ENCODE measurements at places on chromosomes 4 and X.

DNA sequence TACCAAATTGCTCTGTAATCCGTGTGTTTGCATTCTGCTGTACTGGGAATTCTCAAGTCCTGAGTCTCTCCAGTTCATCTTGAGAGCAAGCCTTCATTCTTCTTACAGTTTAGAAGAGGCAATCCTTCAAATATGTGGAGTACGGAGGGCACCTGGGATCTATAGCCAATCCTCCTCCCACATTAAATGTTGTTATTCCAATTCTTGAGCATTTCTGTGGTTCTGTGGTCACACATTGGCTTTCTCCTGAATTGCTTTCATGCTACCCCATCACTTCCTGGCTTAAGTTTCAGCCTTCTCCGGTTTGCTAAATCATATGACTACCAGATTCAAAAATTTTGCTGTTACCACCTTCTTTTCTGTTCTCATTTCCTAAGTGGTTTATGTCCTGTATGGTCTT is 611.1 kb downstream of the PCDH19 start:
- DNase-seq = no peak

DNA sequence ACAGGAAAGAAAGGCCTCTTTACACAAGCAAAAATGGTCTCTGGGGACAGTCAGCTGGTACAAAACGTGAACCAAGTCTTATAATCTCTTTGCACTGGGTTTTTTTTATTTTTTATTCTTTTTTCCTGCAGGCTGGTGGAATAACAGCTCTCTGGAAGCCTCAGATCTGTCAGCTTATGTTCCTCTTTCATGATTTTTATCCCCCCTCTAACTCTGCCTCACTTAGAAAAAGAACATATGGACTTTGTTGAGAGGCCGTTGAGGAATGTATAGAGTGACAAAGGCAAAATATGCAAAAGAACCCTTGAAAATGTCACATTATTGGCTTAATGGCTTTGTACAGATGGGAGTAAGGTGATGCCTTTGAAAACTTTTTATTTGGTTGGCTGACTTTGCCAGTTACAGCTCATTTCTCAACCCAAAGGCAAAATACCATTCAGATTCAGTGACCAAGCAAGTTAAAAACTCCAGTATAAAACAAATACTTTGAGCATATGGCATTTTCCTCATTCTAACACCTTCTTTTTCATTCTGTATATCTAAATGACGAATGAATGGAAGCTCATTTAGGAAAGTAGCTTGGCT is 111.1 kb downstream of the RNF150 start:
- DNase-seq = no peak

DNA sequence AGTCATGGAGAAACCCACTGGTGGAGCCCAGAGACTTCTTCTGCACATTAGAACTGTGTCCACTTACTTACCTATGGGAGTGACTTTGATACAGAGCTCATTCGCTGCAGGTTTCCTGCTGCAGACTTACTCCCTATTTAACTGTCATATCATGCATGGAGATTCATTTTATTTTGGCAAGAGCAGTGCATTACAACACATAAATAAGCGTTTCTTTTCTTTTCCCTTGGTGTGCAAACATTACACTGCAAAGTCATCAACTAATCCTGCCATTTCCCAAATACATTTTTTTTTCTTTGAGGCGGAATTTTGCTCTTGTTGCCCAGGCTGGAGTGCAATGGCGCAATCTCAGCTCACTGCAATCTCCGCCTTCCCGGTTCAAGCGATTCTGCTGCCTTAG is 230.9 kb upstream of the SFRP2 start:
- no peak for DNase-seq

GRCh38 chrX:23773601-23774175 is 9.3 kb upstream of the SAT1 start:
- peak; percentile 17 for DNase-seq

- DNase-seq = no peak
These were observed 62.2 kb upstream of the FAM241A start for GRCh38 chr4:112082954-112083586.

DNA sequence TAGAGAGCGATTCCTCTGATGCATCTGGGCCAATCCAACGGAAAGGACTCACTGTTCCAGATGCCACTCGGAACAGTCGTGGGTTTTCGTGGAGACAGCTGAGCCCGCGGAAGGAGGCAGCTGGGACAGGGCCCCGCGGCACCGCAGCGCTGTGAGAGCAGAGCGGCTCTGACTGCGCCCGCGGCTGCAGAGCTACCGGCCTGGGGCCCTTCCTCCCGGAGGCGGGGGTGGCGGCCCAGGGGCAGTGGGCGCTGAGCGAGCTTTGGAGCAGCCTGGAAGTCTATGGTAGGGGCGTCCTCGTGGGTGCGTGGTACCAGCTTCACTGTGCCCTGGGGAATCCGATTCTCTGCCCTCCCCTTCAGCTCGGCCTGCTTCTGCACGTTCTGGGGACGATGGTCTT is 24.9 kb downstream of the CLDN34 start:
- DNase-seq = no peak

DNA sequence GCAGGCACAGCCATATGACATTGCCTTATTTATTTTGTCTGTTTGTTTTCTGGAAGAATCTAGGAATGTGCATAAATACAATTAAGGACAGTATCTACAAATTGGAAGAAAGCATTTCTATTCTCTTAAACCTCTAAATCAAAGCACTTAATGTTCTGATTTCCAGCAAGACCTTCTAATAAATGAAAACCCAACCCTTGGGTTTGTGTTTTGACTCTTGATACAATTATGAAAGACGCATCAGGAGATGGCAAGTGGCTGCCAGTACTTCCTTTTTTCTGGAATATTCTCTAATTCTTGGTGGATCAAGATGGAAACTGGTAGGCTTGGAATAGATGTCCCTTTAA is 437 bp upstream of the CPE start:
- no peak for DNase-seq

DNA sequence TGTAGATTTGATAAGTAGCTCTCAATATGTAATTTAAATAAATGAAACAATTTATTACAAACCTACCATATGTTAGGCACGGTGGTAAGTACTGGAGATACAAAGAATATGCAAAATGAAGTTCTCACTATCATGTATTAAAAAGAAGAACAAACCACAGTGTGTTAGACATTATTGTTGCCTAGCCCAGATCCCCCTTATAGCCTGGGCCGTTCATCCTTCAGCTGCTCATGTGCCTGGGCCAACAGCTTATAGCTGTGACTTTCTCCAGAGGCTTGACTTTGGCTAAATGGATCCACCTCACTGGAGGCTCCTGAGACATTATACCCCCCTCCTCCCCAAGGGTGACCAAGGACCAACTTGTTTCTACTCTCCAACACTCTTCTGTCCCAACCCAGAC is 29.8 kb upstream of the CCNG2 start:
- no peak for DNase-seq

GRCh38 chr4:178316211-178316610 is 874.0 kb upstream of the AGA start:
- DNase-seq = no peak

DNA sequence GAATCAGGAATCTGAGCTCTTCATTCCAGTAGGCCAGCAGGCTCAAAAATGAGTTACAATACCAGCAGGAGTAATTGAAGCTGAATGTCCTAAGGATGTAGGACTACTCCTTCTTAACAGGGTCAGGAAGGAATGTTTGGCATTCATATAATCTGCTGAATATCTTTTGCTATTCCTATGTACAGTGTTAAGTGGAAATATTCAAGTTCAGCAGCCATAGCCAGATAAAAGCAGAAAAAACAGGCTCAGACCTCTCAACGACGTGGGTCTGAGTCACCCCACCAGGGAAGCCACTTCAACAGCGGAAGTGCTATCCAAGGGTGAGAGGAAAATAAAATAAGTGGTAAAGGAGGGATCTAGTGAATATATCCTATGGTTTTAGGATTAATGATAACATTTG is 577.0 kb downstream of the SPOCK3 start:
- DNase-seq = no peak

GRCh38 chr4:1043651-1044468 is 32.4 kb downstream of the FGFRL1 start:
- DNase-seq = peak; percentile 36

GRCh38 chrX:23964191-23964590 is 56.4 kb downstream of the CXorf58 start:
- no peak for DNase-seq

DNA sequence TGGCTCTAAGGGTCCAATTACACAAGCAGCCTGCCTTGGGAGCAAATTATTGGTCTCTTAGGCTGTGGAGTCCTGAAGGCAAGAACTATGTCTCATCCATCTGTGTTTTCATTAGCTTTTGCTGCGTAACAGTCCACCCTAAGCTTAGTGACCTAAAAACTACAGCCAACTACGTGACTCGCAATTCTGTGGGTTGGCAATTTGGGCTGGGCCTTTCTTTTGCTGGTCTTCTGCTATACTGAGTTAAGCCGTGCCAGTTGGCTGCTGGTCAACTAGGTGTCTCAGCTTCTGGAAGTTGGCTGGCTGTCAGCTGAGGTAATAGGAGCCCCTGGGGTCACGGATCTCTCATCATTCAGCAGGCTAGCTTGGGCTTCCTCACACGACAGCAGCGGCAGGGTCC is 205.6 kb upstream of the S100G start:
- no peak for DNase-seq

GRCh38 chr4:120924931-120925330 is 2.4 kb upstream of the PRDM5 start:
- no peak for DNase-seq

DNA sequence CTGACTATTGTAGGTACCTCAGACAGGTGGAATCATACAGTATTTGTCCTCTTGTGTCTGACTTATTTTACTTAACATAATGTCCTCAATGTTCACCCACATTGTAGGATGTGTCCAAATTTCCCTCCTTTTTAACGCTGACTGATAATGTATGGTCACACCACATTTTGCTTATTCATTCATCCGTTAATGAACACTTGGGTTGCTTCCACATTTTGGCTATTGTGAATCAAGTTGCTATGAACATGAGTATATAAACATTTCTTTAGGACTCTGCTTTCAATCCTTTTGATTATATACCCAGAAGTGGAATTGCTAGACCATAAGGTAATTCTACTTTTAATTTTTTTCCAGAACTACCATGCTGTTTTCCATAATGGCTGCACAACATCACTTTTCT is 87.0 kb upstream of the NDP start:
- DNase-seq = no peak

DNA sequence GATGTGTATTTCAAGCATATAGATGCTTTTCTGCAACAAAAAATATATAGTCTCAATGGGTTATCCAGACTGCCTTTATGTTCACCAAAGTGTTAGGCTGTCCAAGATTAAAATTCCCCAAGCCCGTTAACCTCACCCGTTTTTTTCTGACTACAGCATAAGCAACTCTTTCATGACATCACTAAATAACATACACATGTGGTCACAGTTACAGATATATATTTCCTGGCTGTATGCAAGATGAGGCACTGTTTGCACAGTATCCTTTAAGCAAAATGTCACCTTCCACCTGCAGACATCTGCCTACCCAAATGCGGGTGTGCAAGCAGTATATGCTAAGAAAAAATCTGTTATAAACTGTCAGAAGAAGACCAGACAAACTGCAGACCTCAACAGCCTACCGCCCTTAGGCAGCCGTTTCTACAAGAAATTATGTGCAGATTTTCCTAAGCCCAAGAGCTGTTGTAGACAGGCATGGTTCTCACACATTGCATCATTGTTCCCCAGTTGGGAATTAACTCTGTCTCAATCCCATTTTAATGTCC is 183.1 kb upstream of the MXRA5 start:
- DNase-seq = no peak

DNA sequence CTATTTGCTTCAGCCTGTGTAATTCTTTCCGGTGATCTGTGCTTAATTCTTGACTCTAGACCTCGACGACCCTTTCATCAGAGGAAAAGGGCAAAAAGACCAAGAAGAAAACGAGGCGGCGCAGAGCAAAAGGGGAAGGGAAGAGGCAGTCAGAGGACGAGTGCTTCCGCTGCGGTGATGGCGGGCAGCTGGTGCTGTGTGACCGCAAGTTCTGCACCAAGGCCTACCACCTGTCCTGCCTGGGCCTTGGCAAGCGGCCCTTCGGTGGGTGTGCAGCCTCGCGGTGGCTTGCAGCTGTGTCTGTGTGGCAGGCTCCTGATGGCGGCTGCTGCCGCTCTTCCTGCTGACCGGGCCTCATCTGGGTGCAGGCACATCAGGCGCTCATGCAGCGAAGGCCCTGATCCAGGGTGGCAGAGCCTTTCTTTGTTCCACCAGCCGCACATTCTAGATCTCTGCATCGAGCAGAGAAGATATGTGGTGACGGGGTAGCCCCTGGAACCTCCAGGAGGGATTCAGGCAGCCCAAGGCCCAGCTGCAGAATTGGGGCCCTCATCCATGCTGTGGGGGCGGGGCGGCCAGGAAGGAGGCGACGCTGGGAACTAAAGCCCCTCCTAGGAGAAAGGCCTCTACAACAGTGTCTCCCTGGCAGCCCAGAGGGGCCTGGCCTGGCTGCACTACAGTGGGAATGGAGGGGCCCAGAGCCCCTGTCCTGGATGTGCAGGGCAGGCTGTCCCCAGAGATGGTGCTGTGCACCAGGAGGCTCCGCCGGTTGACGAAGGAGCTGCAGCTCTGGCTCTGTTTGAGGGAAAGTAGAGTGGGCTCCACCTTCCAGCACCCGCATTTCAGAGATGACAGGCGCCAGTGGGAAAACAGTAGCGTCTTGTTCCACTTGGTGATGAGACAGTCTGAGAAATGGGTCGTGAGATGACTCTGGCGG is 32.1 kb downstream of the NELFA start:
- DNase-seq = no peak

GRCh38 chr4:132056496-132056895 is 1092.6 kb upstream of the PCDH10 start:
- no peak for DNase-seq

DNA sequence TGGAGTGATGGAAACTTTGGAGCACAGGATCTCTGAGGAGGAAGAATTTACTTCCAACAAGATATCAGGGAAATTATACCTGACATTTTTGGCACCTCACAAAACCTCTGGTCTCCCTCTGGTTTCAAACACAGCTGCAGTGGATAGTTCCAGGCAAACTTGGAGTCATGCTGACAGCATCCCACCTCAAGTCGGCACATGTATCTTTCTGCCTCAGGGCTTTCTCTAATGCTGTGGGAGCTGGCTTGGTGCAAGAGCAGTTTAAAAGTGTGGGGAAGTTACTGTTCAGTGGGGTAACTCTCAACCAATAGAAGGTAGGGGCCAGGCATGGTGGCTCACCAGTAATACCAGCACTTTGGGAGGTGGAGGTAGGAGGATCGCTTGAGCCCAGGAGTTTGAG is 207.1 kb upstream of the NHS start:
- DNase-seq = no peak

DNA sequence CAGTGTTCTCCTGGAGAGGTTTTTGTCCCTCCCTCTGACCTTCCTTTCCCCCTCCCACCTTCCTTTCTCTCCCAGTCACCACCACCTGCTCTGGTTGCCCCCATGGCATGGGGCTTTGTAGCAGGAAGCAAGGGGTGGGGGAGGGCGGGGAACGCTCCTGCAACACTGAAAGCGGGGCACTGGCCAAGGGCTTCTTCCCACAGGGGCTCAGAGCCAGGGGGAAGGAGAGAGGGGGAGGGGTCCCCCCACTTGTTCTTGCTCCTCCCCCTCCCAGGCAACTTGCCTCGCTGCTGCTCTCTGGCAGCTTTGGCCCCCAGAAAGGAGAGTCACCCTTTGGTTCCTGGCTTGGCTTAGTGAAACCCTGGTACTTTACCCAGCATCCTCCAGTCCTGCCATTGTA is 48.4 kb downstream of the BCORL1 start:
- no peak for DNase-seq
